EL (cell line): ENCODE measurements at places on chromosomes 3 and 15.

GRCh38 chr15:66292571-66293418 lies 573 bp upstream of the DIS3L start:
- DNase-seq, result no peak

GRCh38 chr15:43232289-43232874 lies 11.6 kb upstream of the EPB42 start:
- no peak for DNase-seq

- peak; percentile 13 for DNase-seq
These were observed at the start of gene MYO5C for GRCh38 chr15:52295421-52296001. MYO5C (minus strand) TSS chr15:52295804; CDS start chr15:52295636, 168 bp downstream.

GRCh38 chr15:61051569-61052031 lies 177.5 kb downstream of the RORA start:
- peak; percentile 60 for DNase-seq

DNA sequence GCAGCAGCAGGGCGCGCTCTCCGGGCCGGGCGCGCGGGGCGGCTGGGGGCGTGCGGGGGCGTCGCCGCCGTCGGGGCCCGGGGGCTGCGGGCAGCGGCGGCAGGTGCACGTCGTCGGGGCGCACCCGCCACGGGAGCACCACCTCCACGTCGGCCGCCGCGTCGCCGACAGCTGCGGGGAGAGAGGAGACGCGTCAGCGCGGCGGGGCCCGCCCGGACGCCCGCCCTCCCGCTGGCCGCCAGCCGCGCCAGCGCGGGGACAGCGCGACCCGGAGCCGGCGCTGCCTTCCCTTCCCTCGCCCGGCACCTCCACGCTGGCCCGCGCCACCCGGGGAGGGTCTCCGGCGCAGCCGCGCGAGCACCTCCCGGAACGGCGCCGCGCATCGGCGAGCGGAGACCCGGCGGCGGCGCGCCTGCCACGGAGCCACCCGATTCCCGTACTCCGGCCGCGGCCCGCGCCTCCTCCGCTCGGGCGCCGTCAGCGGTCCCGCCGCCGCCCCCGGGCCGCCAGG lies 481 bp downstream of the ADAMTS17 start:
- no peak for DNase-seq
